ENCODE measurements at places on chromosomes 3 and 15.
A peak's percentile ranks its signal among the peaks of the same experiment; 100 is the strongest.

DNA sequence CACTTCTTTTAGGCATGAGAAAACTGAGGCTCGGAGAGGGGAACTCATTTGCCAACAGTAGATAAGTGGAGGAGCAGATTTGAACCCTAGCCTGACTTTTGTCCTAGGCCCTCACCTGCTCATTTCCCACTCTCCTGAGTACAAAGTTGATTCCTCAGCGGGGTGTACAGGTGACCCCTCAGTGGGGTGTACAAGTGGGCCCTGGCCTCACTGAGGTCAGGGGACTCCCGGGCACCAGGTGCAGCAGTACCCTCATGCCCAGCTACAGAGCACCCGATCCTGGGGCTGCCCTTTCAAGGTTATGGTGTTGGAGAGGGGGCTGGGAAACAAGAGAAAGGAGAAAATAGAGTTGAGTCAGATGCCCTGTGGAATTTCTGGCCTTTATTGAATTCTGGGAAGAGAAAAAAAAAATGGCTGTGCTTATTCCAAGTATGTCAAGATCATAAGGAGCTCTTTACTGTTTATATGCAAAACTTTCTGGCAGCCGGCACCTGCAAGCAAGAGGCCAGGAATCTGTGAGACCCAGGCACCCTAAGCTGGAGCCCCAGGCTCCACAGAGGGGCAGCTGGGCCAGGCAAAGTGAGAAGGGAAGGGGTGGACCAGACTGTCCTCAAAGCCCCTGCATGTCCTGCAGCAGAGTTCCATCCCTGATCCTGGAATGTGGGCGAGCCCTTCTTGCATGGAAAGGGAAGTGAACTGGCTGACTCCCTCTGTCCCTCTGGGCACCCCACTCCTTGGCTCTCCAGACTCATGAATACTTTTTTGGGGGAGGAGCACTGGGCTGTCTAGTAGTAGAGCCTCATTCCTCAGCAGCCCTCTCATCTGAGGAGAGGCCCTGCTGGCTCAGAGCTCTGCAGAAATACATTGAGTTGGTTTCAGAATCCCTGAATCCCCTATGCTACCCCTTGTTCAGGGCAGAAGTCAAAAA, 43.1 kb downstream of the AMOTL2 start:
- DNase-seq, result peak; percentile 91

- DNase-seq, result no peak
Measured at GRCh38 chr15:73570355-73571032, 62.7 kb downstream of the NPTN start.

DNA sequence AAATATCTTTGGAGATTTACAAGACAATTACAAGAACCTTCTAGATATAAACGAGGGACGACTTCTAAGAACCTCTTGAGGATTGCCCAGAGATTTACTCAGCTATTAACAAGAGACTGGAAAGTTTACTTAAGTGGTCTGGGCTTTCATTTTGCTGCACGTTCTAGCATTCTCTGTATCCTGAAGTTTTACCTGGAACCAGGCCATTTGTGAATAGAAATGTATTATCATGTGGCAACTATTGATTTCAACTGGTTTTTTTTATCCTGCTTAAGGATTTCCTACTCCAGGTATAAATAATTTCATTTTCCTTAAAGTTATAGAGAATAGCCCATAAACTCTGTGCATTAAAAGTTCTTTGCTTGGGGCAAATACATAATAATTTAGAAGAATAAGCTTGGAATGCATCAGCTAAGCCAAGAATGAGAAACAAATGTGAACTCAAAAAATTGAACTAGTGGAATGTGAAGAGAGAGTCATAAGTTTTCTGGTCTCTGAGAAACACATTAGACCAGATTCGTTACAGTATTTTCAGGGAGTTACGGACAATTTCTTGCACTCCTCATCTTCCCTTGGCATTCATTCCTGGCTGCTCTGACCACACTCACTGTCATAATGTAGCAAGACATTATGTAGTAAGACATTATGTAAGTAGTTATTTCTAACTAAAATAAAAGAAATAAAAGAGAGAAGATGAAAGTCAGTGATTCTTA, 1.3 kb downstream of the AQP9 start:
- DNase-seq, result peak; percentile 82

GRCh38 chr3:5071061-5071460, 51.0 kb upstream of the ARL8B start:
- peak; percentile 86 for DNase-seq

DNA sequence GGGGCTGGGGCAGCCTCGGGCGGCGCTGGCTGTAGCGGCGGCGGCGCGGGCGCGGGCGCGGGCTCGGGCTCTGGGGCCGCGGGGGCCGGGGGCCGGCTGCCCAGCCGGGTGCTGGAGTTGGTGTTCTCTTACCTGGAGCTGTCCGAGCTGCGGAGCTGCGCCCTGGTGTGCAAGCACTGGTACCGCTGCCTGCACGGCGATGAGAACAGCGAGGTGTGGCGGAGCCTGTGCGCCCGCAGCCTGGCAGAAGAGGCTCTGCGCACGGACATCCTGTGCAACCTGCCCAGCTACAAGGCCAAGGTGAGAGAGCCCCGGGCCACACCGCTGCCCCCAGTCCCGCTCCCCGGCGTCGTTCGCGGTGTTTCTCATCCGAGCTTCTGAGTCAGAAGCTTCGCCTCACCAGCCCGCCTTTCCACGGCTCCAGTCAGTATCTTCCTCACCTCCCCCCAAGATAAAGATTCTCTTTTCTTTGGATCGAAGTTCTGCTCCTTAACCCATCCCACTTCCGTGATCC, 600 bp downstream of the FBXO45 start:
- DNase-seq, result peak; percentile 16

GRCh38 chr3:194075088-194075615, 60.8 kb upstream of the HES1 start:
- no peak for DNase-seq

DNA sequence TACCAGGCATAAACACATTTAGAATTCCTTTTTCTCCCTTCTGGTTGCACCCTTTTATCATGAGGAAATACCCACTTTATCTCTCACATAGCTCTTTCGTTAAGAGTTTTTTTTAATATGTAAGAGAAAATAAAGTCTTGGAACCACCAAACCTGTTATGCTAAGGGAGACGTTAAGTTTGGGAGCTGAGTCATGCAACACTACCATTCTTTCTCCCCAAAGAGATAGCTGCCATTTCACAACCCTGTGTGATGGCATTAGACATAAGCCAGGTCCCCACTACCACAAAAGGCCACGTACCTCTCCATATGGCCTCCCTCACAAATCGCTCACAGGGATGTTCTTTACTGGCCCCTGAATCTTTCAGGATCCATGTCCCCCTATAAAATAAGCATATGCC, 7.6 kb upstream of the NIPA1 start:
- DNase-seq, result no peak

DNA sequence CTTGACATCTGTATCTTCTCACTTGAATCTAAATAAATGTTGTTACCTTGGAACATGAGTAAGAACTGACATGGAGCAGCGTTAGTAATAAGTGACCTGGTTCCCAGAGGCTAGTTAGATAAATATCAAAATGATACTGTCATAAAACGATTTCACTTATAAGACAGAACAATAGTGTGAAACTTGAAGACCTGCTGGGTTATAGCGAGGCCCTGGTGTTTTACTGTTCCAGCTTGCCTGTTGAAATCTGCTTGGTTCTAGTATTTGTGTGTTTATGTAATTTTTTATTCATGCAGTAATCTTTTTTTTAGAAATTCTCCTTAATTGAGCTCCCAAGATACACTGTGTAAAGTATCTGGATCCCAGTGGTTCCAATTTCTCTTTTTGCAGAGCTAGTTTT, 129.4 kb downstream of the CACNA2D3 start:
- no peak for DNase-seq

DNA sequence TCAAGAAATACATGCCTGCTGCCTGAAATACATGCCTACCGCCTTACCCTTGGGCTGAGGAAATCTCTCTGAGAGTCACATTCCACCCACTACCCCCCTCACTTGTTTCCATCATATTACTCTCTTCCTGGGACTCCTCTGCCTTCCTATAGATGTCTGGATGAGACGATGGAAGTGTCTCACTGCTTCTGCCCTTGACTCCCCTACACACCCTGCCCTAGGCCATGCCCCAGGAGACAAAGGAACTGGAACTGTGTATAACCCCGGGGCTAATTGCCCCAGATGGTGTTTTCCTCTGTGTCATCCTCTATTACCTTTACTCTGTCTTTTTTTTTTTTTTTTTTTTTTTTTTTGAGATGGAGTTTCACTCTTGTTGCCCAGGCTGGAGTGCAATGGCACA, 102.0 kb downstream of the GTPBP8 start:
- DNase-seq, result no peak

DNA sequence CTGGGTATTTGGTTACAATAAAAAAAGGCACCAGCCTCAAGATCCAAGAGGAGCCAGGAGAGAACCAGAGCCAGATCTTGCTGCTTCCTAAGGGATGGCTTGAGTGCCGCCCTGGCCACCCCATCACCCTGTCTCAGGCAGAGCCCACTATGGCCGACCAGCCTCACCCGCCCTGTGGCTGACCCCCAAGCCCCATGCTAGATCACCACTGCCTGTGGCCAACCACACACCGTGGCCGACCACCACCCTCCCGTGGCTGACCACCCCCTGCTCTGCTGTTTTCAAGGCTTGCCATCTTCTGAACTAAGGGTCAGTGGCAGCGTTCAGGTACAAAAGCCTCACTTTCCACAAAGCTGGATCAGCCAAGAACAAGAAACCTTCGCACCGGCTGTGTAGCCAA, 12.0 kb downstream of the CSPG5 start:
- DNase-seq, result no peak

- DNase-seq, result no peak
Measured at GRCh38 chr15:68435966-68436365, 4.0 kb upstream of the ITGA11 start.

- peak; percentile 30 for DNase-seq
Measured at GRCh38 chr3:16883057-16883722, 1.6 kb upstream of the PLCL2 start.

GRCh38 chr15:81174792-81175327, 21.8 kb upstream of the IL16 start:
- no peak for DNase-seq

- no peak for DNase-seq
Measured at GRCh38 chr15:60568914-60569391, 90.0 kb upstream of the ICE2 start.

- DNase-seq, result peak; percentile 80
Measured at GRCh38 chr3:56753206-56753820, 48.4 kb downstream of the ARHGEF3 start.

DNA sequence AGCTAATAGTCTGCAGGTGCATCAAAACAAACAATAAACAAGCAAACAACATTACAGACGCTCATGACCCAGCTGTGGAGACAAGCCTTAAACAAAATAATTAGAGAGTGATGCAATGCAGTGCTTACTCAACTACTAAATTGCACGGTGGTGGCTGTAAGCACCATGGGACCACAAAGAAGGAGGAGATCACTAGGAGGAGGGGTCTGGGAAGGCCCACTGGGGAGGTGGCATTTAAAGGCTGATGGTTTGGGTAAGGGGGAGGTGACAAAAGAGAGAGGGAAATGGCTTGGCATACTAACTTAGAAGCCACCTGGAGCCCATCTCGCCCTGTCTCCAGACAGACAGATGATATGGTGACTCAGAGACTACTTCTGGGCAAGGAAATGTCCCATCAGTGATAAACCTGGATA, 516.7 kb downstream of the FOXP1 start:
- peak; percentile 59 for DNase-seq

GRCh38 chr3:45164056-45164455, 17.9 kb upstream of the CDCP1 start:
- no peak for DNase-seq

DNA sequence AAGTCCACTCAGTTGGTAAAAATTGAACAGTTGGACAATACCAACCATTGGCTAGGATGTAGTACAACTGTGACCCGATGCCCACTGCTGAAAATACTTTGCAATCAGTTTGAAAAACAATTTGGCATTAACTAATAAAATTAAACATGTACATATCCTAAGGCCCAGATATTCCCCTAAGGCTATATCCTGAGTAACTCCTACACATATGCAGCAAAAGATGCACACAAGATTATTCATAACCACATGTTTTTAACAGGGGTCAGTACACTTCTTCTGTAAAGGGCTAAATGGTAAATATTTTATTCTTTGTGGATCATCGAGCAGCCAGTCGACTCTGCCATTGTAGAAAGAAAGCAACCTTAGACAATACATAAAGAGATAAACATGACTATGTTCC, 116.3 kb downstream of the MEX3B start:
- no peak for DNase-seq

- DNase-seq, result no peak
Measured at GRCh38 chr3:13599887-13600450, 51.0 kb downstream of the FBLN2 start.

GRCh38 chr3:60743631-60744164, 507.6 kb downstream of the FHIT start:
- no peak for DNase-seq

DNA sequence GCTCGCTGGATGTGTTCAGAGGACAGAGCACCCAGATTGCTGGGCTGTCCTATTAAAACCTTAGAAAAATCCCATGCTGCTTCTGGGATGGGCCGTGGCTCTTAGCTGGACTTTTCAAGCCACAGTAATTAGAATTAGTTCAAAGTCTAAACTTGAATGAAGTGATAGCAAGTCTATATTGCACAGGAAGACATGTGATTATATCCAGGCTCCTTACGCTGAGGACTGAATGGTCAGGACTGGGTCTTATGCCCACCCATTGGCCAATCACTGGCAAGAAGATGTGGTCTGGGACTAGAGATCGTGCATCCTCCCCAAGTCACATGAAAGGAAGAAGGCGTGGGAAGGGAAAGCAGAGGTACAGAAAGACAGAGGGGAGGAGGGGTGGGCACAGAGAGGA, 227.6 kb downstream of the FAM43A start:
- DNase-seq, result no peak

GRCh38 chr3:48918388-48919214, at the start of gene ARIH2:
TSS of gene ARIH2 (plus strand) at chr3:48918842. CDS start at chr3:48927559, 8,717 bp downstream.
- DNase-seq, result peak; percentile 92

DNA sequence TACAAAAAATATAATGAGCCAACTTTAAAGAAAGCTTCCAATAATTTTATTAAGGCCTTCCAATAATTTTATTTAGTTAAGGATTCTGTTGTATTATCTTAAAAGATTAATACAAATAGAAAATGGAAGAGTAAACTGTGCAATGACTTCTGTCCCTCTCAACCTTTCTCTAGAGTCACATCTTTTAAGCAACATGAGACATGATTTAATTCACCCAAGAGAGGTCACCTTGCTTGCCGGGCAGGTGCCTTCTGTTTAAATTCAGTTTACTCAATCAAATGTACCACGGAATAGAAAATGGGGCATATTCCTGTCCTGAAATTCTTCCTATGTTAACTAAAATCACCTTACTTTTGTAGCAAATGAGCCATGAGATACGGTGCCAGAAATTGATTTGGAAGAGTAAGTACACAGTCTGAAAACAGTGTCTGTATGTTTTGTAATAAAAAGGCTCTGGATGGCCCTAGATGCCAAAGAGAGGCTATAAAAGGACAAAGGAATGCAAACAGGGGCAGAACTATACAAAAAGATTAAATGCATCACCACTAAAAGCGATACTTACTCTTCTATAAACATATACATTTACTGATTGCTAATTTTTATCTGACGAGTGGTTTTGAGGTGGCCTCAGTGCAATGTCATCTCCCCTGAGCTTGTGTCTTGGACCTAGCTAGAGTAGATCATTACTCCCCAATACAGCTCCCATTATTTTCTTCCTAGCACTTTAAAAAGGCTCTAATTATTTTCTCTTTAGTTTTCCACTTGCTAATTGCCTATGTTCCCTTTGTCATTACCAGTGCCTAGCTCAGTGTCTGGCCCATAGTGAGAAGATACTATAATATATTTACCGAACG, 134.0 kb downstream of the FHIT start:
- DNase-seq, result no peak

All from AG10803 (cell line).